ENCODE measurements at places on chromosomes 5 and 9. TPM values are rescaled to one million over a fixed set of nuclear protein-coding genes. Genes with fewer than 3 reads are reported as not detected.

FAM151B gene
- total RNA-seq = 5.7 TPM

SARDH gene
- 25.9 TPM for total RNA-seq

GNE gene
- total RNA-seq = 19.8 TPM

C8G gene
- total RNA-seq = not detected

BARHL1 gene
- total RNA-seq = not detected

REEP2 gene
- total RNA-seq = 8.3 TPM

SLIT3 gene
- 13.2 TPM for total RNA-seq

CCL28 gene
- total RNA-seq = 2.9 TPM

TMEM232 gene
- not detected for total RNA-seq

CNTNAP3B gene
- 4.5 TPM for total RNA-seq

RETREG1 gene
- under 0.01 TPM for total RNA-seq

NDUFS6 gene
- total RNA-seq = 57.0 TPM

BTNL8 gene
- not detected for total RNA-seq

ANKRD34B gene
- total RNA-seq = not detected

FST gene
- total RNA-seq = 77.1 TPM

PDLIM4 gene
- 19.4 TPM for total RNA-seq

ARID3C gene
- 0.72 TPM for total RNA-seq

ZNF618 gene
- 4.4 TPM for total RNA-seq

SELENOP gene
- 25.3 TPM for total RNA-seq

LPAR1 gene
- total RNA-seq = 57.3 TPM

IRX1 gene
- 3.4 TPM for total RNA-seq

PTGES2 gene
- 53.9 TPM for total RNA-seq

CDH18 gene
- total RNA-seq = not detected

CAMK4 gene
- 0.97 TPM for total RNA-seq

IL3 gene
- not detected for total RNA-seq

All from cardiac atrium fibroblast (primary cell).